ENCODE measurements at places on chromosomes 6 and 20.

- no peak for DNase-seq
Observed at GRCh38 chr20:63022501-63022900, 15.7 kb upstream of the BHLHE23 start.

DNA sequence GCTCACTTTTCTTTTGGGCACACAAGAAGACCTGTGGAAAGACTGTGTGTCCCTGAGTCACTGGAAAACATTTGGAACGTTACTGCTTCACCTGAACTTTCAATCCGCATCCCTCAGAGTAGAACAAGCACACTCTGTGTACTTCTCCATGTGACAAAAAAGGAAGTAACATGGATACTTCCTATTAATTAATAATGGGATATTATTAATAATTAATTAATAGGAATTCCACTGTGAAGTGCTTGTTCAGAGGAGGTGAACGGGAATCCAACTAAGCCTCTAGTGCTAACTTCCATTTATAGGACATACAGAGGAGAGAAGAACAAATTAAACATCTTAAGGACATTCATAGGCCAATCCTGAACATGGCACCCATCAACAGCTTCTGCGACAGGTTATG, 407.8 kb downstream of the SYNE1 start:
- no peak for DNase-seq

GRCh38 chr6:128284128-128284527, 236.3 kb downstream of the PTPRK start:
- no peak for DNase-seq

DNA sequence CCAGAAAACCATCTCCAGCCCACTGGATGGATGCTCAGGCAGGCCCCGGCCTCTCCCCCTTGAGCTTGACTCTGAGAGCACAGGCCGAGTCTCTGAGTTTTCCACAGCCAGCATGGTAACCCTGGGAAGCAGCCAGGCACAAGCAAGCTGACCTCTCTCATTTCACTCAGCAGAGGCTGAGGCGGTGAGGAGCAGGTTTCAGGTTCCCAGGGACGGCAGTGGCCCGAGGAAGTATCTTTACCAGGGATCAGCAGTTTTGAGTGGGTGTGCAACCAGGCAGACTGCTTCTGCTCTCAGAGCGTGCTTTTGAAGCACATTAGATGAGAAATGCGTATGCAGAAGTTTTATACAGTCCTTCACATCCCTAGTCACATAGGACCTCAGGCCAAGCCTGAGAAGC, 12.6 kb downstream of the HCK start:
- no peak for DNase-seq

DNA sequence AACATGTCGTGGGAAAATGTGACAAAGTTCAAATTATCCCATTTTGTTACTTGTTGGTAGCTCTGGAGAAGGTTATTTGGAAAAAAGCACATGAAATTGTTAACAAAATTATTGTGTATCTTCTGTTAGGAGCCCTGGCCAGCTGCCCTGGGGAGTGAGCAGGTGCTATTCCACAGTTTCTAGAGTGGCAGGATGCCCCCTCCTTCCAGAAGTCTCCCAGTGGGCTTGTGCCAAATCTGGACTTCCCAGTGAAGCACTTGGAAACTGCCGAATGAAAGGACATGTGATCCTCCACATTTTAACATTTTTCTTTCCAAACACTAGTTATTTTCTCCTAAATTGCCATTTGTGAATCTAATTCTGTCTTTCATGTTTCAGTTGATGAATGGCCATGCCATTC, 66.9 kb upstream of the CLDN20 start:
- peak; percentile 44 for DNase-seq

DNA sequence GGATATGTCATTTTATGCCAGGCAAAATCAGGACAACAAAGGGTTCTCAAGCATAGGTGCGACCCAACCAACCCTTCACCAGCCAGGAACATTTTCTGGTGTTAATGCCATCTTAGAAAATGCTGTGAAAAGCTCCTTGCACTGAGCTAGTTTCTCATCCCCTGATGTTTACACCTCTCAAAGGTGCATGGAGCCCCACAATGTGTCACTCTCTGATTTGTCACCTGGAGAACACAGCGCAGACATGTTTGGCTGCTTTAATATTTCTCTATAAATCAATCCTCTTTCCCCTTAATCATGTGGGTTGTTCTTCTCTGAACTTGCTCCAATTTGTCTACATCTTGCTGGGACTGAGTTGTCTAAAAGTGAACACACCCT, 244.3 kb downstream of the TSHZ2 start:
- DNase-seq, result no peak

DNA sequence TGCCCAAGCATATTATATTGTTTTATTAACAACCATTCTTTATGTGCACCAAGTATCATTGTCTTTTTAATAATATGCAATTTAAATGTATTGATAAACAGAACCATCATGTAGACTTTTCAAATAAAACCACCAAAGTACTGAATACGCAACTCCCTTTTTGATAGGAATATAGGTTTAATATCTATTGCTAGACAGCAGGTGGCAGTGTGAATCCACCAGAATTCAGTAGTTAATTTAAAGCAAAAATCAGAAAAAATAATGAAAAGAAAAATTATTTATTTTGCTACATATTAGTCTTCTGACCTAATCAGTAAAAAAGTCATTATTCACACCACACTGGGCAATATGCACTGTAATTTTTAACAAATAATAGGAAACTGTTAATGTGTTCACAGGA, 143.7 kb downstream of the KLHL32 start:
- peak; percentile 44 for DNase-seq

DNA sequence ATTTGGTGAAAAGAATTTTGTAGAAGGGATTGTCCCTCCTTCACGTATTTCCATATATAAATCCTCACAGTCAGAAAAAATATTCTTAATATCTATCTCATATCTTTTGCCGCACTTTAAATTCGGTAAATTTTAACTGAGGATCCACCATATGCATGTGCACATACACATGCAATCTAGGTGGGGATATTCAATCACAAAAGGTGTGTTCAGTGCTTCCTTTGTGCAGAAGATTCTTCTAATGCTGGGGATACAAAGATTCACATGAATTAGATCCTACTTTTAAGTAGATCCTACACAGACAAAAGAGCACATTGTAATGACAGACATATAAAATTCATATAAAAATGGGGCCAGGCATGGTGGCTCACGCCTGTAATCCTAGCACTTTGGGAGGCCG, 13.6 kb upstream of the HLA-DRB1 start:
- no peak for DNase-seq

- DNase-seq, result peak; percentile 31
Observed at GRCh38 chr6:141451511-141452353, 681.0 kb upstream of the GJE1 start.

- DNase-seq, result peak; percentile 52
Observed at GRCh38 chr20:46179862-46180261, 61.7 kb downstream of the CD40 start.

- DNase-seq, result no peak
Observed at GRCh38 chr6:166078294-166078693, 89.4 kb downstream of the TBXT start.

GRCh38 chr6:107128175-107128574, 12.9 kb upstream of the BEND3 start:
- DNase-seq, result no peak

DNA sequence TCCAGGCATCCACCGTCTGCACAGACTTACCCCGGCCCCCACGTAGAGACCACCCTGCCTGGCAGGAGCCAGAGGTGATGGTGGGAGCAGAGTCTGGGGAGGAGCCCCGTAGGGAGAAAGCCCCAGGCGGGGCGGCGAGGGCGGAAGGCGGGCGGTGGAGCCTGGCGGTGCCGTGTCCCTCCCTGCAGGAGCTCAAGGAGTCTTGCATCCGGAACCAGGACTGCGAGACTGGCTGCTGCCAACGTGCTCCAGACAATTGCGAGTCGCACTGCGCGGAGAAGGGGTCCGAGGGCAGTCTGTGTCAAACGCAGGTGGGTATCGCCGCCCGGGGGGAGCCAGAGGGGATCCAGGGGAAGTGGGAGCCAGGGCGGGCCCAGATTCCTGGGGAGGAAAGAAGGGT, 6.0 kb downstream of the CLPSL1 start:
- DNase-seq, result no peak

- DNase-seq, result peak; percentile 83
Observed at GRCh38 chr6:116450769-116451740, 10.1 kb upstream of the CALHM6 start.

DNA sequence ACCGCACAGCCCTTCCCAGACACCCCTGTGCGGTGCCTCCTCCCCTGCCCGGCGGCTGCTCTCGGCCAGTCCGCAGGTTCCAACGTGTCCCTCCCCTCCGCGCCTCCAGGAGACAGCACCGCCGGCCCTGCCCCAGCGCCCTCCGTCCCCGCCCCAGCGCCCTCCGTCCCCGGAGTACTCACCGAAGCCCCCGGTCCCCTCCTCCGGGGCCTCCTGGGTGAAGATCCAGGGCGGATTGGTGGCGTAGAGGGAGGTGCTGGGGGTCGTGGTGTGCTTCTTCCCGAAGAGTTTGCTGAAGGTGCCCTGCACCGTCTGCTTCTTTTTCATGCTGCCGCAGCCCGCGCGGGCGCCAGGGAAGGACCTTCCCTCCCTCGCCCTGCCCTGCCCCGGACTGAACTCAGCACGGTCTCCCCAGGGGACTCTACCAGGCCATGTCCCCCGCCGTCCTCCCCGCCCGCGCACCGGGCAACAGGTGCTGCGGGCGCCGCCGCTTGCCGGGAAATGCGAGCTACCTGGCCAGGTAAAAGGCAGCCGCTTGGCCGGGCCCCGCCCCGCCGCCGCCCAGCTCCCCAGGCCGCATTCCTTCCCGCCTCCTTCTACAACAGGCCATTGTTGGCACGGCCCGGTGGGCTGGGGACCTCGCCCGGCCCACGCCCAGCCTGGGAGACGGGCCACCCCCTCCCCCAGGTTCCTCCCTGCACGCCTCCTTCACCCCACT, at the start of gene C6orf132:
Gene C6orf132, minus strand, starts transcription at position 503 of the 718 bp plus-strand sequence. Its CDS starts 176 bp downstream, at position 327.
- DNase-seq, result peak; percentile 40

Data from NCI-H1105 treated with DMSO at 0.1 percent for 48 hours (cell line).